MCF 10A (cell line): ENCODE measurements at places on chromosomes 16 and 17. TPM values are rescaled to one million over a fixed set of nuclear protein-coding genes. Genes with fewer than 3 reads are reported as not detected.

Gene ZNF646
- total RNA-seq = 12.6 and 15.2 TPM in 2 replicates

Gene CACNA1G
- not detected in 2 replicates for total RNA-seq

Gene SYNGR3
- 0.68 and 1.1 TPM in 2 replicates for total RNA-seq

Gene SCGB1C2
- not detected in 2 replicates for total RNA-seq

Gene HASPIN
- 3.7 and 6.4 TPM in 2 replicates for total RNA-seq

Gene PMP22
- 0.44 and 1.1 TPM in 2 replicates for total RNA-seq

Gene GAS7
- 0.22 TPM in 1 of 2 replicates, not detected in the other for total RNA-seq

Gene C16orf96
- total RNA-seq = not detected in 2 replicates

Gene CA5A
- not detected in 2 replicates for total RNA-seq

Gene ITGB3
- 0.98 and 1.1 TPM in 2 replicates for total RNA-seq

Gene OTOP3
- not detected in 2 replicates for total RNA-seq

Gene TMEM100
- 1.1 and 1.7 TPM in 2 replicates for total RNA-seq

Gene IRX3
- 15.7 and 17.6 TPM in 2 replicates for total RNA-seq

Gene FLII
- total RNA-seq = 564 and 601 TPM in 2 replicates

Gene SPATA22
- not detected in 2 replicates for total RNA-seq

Gene KRT36
- not detected in 2 replicates for total RNA-seq

Gene PHKB
- 62.2 and 67.3 TPM in 2 replicates for total RNA-seq

Gene HAS3
- total RNA-seq = 0.72 and 2.8 TPM in 2 replicates

Gene KRT28
- total RNA-seq = not detected in 2 replicates
